ENCODE measurements at places on chromosomes 7 and 10.

DNA sequence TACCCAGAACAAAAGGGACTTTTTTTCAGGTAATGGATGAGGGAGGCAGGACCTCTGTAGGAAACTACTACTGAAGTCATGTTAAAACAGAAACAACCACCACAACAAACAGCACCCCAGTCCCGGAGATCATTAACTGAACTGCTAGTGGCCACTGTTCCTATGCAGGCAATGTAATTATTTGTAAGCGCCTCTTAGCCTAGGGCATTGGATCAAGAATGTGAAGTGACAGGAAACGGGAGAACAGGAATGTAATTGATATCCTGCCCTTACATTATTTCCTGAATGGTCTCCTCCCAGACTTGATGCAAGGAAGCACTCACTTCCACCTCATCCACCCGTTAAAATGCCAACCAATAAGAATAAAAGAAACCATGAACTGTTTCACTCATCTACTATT is 16.7 kb upstream of the GAD2 start:
- no peak for DNase-seq

GRCh38 chr7:2537981-2538851 is 17.1 kb downstream of the BRAT1 start:
- DNase-seq: no peak

DNA sequence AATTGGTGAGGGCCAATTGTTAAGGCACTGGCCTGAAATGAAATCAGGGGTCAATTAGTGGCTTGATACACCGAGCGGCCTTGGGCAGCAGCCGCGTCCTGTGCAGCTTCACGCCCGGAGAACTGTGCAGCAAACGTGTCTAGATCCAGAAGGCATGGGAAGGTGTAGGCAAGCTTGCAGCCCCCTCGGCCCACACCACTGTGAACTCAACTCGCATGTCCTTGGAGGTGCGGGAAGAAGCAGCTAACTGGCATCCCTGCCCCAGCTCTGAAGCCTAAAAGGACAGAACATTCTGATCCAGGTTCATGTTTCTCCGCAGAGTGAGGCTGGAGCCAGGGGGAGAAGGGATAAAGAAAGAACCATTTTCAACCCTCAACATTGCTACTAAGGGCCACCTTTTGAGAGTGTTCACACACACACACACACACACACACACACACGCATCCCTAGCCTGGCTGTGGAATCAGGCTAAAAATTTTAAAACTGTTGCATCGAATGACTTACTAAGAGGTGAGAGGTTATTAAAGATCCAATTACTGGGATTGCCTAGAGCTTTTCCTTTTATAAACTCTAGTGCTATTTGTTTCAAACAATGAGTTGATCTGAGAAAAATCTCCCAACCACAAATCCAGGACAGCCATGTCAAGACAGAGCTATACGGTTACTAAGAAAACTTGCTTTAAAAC is 104.0 kb downstream of the PARP12 start:
- no peak for DNase-seq

DNA sequence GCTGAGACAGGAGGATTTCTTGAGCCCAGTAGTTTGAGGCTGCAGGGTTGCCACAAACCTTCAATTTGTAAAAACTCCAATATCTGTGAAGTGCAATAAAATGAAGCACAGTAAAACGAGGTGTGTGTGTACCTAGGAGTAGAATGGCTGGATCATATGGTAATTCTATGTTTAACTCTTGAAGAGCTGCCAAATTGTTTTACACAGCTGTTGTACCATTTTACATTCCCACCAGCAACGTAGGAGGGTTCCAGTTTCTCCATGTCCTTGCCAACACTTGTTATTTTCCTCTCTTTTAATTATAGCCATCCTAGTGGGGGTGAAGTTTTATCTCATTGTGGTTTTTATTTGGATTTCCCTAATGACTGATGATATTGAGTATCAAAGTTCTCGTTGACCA is 16.2 kb downstream of the PLEKHA1 start:
- no peak for DNase-seq

DNA sequence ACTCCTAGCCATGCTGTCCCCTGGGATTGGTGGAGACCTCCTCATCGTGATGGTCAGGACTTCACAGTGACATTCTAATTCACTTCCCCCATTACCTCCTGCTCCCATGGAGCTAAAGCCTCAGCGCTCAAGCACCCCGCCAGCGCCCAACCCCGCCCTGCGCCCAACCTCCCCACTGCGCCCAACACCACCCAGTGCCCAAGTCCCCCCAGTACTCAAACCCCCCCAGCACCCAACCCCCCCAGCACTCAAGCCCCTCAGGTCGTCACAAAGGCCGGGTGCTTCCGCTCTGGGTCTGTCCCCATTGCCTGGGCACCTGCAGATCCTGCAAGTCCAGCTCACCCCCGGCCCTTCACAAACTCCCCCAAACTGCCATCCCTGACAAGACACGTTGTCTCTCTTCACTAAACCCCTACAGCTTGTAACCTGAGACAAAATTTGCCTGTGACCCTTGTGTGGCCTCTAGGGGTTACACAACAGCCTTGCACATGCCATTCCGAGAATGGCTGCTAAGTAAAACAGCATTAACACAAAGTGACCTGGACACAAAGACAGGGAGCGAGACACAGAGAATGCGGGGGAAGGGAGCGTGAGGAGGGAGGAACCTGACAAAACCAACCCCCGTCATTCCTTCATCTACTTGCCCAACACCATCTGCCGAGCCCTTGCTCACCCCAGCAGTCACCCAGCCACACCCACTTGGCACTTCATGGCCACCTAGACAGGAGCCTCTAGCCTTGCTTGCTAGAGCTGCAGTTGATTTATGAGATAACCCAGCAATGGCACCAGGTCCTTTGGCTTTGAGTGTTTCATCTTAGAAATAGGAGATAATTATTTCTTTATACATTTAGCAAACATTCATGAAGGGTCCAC is 107.8 kb downstream of the ADARB2 start:
- no peak for DNase-seq

DNA sequence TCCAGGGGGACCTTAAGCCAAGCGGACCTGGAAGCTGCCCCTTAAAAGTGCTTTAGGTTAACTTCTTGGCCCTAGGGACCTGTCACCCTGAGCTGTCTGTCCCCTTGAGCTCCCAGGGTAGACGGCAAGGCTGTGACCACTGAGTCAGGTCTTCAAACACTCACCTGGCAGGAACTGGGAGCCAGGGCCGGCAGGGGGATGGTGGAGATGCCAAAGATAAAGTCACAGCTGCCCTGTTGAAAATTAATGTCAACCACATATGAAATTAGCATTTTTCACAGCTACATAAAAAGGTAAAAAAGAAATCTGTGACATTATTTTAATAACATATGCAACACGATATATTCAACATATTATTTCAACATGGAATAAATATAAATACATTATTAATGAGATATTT is 271.0 kb downstream of the GFRA1 start:
- no peak for DNase-seq

- no peak for DNase-seq
Measured at GRCh38 chr10:132383751-132384196, 13.2 kb upstream of the PWWP2B start.

- no peak for DNase-seq
Measured at GRCh38 chr10:102401735-102402511, 6.4 kb downstream of the NFKB2 start.

DNA sequence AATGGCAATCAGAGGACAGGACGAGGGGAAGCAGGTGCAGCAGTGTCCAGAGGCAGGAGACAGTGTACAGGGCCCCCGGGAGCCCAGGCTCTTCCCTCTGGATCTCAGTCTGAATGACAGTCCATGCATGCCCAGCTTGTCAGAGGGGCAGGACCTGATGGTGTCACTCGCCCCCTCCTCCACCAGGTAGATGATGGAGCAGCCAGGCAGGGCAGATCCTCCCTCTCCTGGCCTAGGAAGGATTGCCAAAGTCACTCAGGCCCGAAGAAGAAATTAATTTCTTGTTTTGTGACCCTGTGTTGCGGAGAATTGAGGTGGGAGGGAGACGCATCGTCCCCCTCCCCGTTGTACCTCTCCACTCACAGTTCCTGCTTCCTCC is 4.0 kb downstream of the VSTM4 start:
- no peak for DNase-seq

DNA sequence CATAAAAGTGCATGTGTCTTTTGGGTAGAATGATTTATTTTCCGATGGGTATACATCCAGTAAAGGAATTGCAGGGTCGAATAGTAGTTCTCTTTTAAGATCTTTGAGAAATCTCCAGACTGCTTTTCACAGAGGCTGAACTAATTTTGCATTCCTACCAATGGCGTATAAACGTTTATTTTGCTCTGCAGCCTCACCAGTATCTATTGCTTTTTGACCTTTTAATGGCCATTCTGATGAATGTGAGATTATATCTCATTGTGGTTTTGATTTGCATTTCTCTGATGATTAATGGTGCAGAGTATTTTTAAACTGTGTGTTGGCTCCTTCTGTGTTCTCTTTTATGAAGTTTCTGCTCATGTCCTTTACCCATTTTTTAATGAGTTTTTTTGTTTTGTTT is 1020.1 kb downstream of the NXPH1 start:
- no peak for DNase-seq

GRCh38 chr7:95601316-95601715 is 5.0 kb upstream of the PDK4 start:
- DNase-seq: no peak

- peak; percentile 27 for DNase-seq
Measured at GRCh38 chr7:136687693-136688322, 180.6 kb upstream of the CHRM2 start.

GRCh38 chr10:62188021-62188616 is 80.5 kb downstream of the RTKN2 start:
- no peak for DNase-seq

DNA sequence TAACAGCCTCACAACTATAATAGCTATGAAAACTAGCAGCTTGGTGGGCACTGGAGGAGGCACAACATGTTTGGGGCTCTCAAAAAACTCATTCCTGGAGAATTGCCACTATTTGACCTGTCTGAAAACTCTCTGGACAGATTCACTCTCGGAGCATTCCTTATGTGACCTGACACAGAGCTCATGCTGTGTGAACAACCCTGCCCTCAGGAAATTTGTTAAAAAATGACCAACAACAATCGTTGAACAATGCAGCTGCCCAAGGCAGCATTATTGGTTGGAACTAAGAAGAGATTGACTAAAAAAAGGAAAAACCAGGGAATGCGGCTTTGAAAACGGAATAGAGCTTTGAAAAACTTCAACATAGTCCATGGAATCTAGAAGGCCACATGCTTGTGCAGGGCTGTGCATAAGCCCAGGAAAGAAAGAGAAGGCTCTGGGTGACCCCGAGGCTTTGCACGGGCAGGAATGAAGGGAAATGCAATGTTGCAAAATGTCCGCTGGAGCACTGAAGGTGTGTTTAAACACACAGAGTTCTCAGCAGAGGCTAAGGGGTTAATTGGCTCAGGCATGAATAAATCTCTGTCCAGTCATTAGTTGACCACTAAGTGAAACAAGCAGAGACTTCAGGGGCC is 52.8 kb downstream of the NAMPT start:
- DNase-seq: no peak

GRCh38 chr7:135710417-135711138 is 17.4 kb downstream of the SLC13A4 start:
- DNase-seq: peak; percentile 85

DNA sequence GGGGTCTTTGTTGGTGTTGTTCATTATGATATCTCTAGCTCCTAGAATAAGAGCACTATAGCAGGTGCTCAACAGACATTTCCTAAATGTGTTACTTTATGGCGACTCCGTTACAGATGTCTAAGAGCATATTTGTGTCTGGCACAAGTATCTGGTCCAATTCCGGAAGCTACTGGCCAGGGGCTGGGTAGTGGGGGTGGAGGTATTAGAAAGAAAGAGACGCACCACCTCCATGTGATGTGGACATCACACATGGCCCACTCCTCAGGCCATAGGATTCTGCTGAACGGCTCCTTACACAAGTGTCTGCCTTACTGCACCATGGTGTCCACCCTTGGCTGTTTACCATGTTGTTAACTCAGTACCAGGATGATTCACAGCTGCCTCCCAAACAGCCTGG is 296.8 kb upstream of the MKI67 start:
- no peak for DNase-seq

DNA sequence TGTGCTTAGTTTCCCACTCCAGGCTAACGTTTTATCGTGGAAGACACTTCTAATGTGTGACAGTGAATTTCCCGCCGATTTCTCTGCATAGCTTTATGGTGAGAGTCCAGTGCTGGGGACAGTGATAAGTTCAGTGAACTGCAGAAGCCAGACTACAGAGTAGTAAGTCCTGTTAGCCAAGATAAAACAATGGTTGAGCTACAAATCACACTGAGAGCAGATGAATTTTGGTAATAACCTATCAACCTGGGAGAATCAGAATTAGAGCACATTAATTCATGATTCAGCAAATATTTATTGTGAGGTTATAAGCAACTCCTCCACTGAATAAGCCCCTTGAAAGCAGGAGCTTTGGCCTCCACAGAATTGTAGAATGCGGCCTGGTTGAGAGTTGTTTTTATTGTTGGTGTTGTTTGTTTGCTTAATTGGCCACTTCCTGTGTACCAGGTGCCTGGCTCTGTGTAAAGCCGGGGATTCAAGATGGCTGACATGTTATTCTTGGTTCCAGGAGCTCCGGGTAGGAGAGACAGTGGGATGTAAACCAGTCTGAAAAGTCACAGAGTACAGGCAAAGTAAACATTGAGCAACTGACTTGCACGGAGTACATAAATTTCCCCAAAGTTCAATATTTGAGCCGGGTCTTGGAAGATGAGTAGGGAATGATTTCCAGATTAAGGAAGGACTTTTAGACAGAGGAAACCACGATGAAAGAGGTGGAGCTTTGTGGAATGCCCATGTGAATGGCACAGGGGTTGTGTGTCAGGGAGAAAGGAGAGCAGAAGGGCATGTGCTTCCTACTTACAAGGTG is 112.7 kb downstream of the SNX10 start:
- DNase-seq: no peak

GRCh38 chr7:90312745-90313144 is 8.4 kb downstream of the FAM237B start:
- no peak for DNase-seq

- no peak for DNase-seq
Measured at GRCh38 chr7:156549636-156550035, 90.9 kb upstream of the RNF32 start.

- no peak for DNase-seq
Measured at GRCh38 chr10:5609952-5610616, 56.3 kb downstream of the ASB13 start.

GRCh38 chr10:88205842-88206446 is 342.5 kb downstream of the PTEN start:
- DNase-seq: no peak

DNA sequence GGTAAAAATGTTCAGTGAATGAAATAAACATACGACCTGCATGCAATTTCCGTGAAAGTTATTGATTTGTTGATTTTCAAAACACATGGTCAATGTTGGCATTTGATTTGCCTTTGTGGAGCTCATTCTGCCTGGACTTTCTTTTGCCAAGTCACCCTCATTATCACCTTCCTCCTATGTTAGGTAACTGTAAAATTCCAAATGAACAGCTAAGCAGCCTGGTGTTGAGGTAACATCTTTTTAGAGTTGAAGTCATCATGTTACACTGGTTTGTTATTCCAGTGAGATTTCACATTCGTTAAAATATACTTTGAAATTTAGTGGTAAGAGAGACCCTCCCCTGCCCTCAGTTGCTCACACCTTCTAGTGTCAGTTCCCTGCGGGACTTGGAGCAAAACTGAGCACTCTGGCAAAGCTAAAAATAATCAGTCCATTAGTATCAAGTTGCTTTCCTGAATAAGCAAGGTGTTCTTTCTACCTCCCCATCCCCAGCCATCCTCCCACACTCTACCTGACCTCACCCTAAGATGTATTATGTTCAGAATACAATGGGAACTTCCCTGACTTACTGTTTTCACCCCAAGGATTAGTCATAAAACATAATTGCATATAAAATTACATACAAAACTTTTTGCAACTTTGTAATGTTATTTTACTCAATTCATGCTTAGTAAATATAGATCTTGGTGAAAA is 283.3 kb upstream of the SEMA3A start:
- DNase-seq: no peak

Data from HEK293T (cell line).